NCI-H146 (cell line): ENCODE measurements at places on chromosomes 4 and X.
A peak's percentile ranks its signal among the peaks of the same experiment; 100 is the strongest.

GRCh38 chr4:127479031-127479622 lies 153.6 kb upstream of the INTU start:
- DNase-seq = no peak

GRCh38 chrX:71438750-71439149 lies 72.6 kb downstream of the TAF1 start:
- DNase-seq = no peak

GRCh38 chr4:53089936-53090729 lies 228.0 kb downstream of the RASL11B start:
- DNase-seq = no peak

GRCh38 chrX:18448416-18448815 lies 23.0 kb downstream of the CDKL5 start:
- no peak for DNase-seq

DNA sequence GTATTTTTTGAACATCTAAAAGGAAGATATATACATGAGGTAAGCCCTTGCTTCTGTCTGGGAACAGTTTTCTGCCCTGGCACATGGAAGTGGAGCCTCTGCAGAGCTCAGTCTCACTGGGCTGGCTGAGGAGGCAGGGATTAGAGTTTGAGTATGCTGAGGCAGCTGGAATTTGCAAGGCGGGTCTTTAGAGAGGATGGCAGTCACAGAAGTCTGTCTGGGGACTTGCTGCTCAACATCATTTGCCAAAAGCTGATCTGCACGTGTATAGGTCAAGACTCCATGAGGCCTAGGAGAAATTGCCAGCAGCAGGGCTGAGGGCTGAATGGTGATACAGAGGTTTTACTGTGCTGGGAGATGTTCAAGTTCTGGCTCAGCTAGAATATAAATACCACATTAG lies 163.6 kb upstream of the ANK2 start:
- no peak for DNase-seq

DNA sequence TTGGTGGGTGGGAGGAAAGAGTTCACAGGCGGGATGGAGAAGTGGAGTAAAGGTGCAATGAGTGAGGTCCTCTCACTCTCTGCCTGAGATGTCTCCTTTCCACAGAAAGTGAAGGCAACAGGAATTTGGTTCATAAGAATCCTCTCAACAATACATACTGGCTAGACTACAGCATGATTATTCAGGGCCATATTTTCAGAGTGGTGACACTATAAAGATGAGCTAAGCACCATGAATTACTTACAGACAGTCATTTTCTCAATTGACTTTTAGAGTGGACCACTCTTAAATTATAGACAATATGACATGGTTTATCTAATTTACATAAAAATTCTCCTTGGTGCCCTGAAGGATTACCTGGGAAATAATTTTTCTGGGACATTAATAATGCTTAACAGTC lies 286.1 kb upstream of the MAD2L1 start:
- no peak for DNase-seq

DNA sequence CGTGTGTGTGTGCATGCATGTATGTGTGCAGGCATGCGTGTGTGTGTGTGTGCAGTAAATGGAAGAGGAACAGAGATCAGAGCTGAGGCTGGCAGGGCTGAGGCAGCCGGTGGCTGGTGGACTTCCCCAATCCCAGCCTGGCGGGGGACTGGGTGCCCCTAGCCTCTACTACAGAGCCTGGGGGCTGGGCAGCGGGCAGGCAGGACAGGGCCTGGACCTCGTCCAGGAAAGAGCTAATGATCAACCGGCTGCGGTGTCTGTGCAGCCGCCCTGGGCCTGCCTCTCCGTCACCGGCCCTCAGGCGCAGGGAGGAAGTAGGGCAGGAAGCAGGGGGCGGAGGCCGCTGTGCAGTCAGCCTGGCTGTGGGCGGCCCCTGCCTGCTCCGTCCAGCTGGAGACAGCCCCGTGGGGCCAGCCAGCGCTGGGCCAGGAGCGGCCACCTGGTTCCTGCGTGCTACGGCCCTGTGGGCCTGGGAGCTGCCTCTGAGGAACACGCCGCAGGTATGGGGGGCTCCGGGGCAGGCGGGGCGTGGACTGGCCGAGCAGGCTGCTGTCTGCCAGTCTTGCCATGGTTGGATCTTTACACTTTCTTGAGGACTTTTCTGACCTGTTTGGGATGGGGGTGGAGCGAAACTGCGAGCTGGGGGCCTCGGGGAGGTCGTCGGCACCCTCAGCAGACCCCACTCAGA lies at the start of gene SH3TC1:
Gene SH3TC1 (plus strand): TSS at position 385 of the 688 bp plus-strand sequence. CDS start 5,905 bp downstream, outside the sequence.
- peak; percentile 55 for DNase-seq
